Endothelial cell of umbilical vein (primary cell): ENCODE measurements at places on chromosomes 7 and 10. TPM values are rescaled to one million over a fixed set of nuclear protein-coding genes. Genes with fewer than 3 reads are reported as not detected.
A peak's percentile ranks its signal among the peaks of the same experiment; 100 is the strongest.

GRCh38 chr10:33273295-33274002 lies 61.0 kb downstream of the NRP1 start:
- H3K27ac ChIP-seq, result peak overlapping the region; percentile 85
- DNase-seq, result peak; percentile 93

DNA sequence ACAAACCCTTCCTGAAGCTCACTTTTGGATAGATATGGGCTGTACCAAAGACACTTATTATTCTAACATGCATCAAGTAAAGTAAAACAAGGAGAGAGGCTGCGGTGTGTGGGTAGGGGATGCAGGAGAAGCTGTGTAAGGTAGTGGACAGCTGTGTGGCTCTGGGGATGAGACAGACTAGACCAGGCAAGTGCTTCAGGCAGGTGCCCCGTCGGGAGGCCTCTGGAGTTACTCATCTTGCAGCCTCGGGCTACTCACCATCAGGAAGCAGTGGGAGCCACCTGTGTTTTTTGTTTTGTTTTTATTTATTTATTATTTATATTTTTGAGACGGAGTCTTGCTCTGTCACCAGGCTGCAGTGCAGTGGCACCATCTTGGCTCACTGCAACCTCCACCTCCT lies 49.3 kb upstream of the NCAPG2 start:
- no peak for DNase-seq
- no peak overlapping the region for H3K4me3 ChIP-seq
- no peak overlapping the region for H3K27ac ChIP-seq
- no peaks in the 10 kb centered on the region for H3K27me3 ChIP-seq
- H3K4me1 ChIP-seq, result peaks cover 6% of the 10 kb centered on the region

DNA sequence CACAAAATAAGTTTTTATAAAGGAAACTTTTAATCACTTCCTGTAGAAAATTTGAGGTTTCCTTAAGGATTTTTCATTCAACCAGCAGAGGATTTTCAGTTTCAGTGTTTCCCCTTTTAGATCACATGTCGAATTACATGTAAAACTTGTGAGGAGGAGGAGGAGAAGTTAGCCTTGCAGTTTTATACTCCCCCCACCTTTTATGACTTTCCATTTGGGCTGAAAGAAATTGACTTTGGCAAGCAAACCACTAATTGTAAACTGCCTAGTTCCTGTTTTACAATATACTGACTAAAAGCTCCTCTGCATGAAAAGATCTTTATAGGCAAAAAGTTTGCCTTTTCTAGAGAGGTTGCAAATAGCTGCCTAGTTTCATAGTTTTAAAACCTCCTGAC lies 3.0 kb downstream of the BAMBI start:
- peaks cover 32% of the 10 kb centered on the region for H3K4me1 ChIP-seq
- peaks cover 4% of the 10 kb centered on the region for H3K27me3 ChIP-seq
- H3K4me3 ChIP-seq, result peak overlapping the region; percentile 43
- no peak overlapping the region for H3K27ac ChIP-seq
- peak; percentile 57 for DNase-seq

CHST15 gene
- polyA plus RNA-seq, result 21.8 and 23.1 TPM in 2 replicates

SVIL gene
- polyA plus RNA-seq, result 11.5 and 22.6 TPM in 2 replicates

STK31 gene
- polyA plus RNA-seq, result 0.02 TPM in 1 of 2 replicates, not detected in the other

GRCh38 chr7:151115121-151115835 lies 29.0 kb downstream of the AGAP3 start:
- H3K27ac ChIP-seq, result no peak overlapping the region
- H3K4me3 ChIP-seq, result no peak overlapping the region
- H3K4me1 ChIP-seq, result peaks cover 19% of the 10 kb centered on the region
- H3K36me3 ChIP-seq, result peaks cover 32% of the 10 kb centered on the region
- no peaks in the 10 kb centered on the region for H3K27me3 ChIP-seq

DNA sequence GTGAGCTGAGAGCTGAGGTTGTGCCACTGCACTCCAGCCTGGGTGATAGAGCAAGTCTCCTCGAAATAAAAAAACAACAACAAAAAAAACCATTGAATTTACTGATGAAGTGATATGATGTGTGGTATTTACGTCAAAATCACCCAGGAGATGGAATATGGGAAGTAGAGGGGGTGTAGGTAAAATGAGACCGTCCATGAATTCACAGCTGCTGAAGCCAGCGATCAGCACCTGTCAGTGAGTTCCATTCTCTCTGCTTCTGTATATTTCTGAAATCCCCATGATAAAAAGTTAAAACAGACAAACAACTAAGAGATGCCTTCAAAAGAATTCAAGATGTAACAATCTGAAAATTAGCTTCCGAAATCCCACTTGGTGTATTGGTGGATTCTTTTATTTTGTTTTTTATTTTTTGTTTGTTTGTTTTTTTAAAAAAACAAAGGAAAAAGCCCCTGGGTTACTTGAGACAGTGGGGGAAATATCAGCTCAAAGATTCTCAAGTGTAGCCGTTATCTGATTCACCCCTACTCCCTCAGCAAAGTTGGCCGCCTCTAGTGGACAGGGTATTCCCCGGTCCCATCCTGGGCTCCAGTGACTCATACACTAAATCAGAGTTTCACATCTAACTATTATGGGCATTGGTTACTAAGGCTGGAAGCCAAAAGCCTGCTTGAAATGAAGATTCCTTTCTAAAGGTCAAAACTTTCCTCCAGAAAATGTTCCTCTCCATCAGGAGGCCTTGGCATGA lies 76.4 kb downstream of the MAP3K8 start:
- H3K27me3 ChIP-seq, result peaks cover 8% of the 10 kb centered on the region
- no peak overlapping the region for H3K27ac ChIP-seq
- no peaks in the 10 kb centered on the region for H3K4me1 ChIP-seq
- no peaks in the 10 kb centered on the region for H3K36me3 ChIP-seq

- no peak for DNase-seq
- peaks cover 4% of the 10 kb centered on the region for H3K27me3 ChIP-seq
- H3K4me3 ChIP-seq, result no peak overlapping the region
- H3K27ac ChIP-seq, result no peak overlapping the region
- H3K36me3 ChIP-seq, result no peaks in the 10 kb centered on the region
Observed at GRCh38 chr7:2482725-2483451, 6.7 kb upstream of the GRIFIN start.

DNA sequence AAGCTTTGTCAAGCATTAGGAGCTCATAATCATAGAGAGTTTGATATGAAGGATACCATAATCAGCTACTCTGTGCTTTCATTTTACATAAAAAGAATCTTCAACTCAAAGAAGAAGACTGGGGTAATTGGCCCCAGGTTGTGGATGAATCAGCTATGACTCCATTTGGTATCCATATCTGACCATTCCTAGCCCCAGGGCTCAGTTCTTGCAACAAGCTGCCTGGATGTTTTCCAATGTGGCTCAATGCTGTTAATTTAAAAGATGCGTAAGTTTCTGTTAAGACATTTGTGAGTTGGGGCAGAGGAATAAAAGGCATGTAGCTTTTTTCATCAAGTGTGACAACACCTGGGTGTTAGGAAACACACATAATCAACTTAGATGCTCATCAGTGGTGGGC lies 951.1 kb downstream of the NRG3 start:
- H3K27ac ChIP-seq, result no peak overlapping the region
- no peak for DNase-seq
- H3K4me1 ChIP-seq, result no peaks in the 10 kb centered on the region

PCDH15 gene
- 0.04 and 0.05 TPM in 2 replicates for polyA plus RNA-seq

- DNase-seq, result no peak
- no peaks in the 10 kb centered on the region for H3K36me3 ChIP-seq
- no peak overlapping the region for H3K27ac ChIP-seq
- peaks cover 3% of the 10 kb centered on the region for H3K4me1 ChIP-seq
- no peaks in the 10 kb centered on the region for H3K27me3 ChIP-seq
Observed at GRCh38 chr10:456486-456885, 233.0 kb downstream of the DIP2C start.

DNA sequence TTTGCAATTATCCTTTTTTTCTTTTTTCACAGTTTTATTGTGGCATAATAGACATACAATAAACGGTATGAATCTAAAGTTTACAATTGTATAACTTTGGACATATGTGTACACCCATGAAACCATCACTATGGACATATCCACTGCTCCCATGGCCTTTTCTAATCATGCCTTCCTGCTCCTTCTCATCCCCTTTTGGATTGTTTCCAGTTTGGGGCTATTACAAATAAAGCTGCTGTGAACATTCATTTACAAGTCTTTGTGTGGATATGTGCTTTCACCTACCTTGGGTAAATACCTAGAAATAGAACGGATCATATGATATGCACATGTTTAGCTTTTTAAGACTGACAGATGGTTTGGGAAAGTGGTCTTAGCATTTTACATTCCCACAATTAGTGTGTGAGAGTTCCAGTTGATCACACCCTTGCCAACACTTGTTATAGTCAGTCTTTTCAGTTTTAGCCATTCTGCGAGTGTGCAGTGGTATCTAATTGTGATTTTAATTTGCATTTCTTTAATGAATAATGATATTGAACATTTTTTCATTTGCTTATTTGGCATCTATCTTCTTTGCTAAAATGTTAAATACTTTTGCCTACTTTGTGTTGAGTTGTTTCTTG lies 120.9 kb upstream of the KAT6B start:
- no peaks in the 10 kb centered on the region for H3K4me1 ChIP-seq
- H3K4me3 ChIP-seq, result no peak overlapping the region
- DNase-seq, result no peak
- no peaks in the 10 kb centered on the region for H3K27me3 ChIP-seq

DNA sequence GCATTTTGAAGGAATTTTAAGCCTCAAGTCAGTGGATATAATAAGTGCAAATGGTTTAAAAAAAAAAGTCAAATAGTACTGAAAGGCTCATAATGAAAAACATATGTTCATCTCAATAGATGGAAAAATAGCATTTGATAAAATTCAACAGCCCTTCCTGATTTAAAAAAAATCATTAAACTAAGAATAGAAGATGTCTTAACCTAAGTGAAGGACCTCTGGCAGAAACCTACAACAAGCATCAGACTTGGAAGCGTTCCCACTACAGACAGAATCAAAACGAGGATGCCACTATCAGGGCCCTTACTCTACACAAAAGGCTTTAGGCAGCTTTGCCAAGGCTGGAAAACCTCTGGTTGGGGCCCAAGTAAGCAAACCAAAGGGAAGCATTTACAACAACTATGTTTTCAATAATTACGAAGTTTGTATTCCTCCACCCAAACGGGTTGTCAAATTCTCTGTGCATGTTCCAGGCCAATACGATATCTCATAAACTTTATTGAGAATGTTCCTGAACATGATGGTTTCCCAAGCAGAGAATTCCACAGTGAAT lies 45.1 kb downstream of the CYTH3 start:
- H3K27me3 ChIP-seq, result no peaks in the 10 kb centered on the region
- no peak for DNase-seq
- peaks cover 2% of the 10 kb centered on the region for H3K4me1 ChIP-seq
- no peaks in the 10 kb centered on the region for H3K36me3 ChIP-seq
- no peak overlapping the region for H3K27ac ChIP-seq

DNA sequence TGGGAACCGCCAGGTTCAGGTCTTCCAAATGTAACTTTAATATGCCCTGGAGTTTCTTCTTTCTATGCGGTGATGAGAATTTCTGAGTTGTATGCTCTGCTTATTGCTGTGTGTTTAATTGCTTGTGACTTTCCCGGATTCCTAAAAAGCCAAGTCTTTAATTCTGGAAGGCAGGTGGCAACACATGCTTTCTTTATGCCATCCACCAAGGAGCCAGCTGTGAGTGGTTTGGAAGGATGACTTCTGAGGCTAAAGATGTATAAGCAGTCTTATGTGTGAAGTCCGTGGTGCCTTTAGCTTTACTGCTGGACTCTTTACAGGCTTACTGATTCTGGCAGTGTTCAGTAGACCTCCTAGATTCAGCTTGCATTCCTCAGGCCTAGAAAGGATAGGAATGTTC lies 3.1 kb downstream of the SDK1 start:
- H3K4me3 ChIP-seq, result no peak overlapping the region
- peaks cover 6% of the 10 kb centered on the region for H3K4me1 ChIP-seq
- peaks cover 29% of the 10 kb centered on the region for H3K27me3 ChIP-seq
- no peak for DNase-seq
- H3K36me3 ChIP-seq, result no peaks in the 10 kb centered on the region
